ENCODE measurements at places on chromosomes 16 and 17.

DNA sequence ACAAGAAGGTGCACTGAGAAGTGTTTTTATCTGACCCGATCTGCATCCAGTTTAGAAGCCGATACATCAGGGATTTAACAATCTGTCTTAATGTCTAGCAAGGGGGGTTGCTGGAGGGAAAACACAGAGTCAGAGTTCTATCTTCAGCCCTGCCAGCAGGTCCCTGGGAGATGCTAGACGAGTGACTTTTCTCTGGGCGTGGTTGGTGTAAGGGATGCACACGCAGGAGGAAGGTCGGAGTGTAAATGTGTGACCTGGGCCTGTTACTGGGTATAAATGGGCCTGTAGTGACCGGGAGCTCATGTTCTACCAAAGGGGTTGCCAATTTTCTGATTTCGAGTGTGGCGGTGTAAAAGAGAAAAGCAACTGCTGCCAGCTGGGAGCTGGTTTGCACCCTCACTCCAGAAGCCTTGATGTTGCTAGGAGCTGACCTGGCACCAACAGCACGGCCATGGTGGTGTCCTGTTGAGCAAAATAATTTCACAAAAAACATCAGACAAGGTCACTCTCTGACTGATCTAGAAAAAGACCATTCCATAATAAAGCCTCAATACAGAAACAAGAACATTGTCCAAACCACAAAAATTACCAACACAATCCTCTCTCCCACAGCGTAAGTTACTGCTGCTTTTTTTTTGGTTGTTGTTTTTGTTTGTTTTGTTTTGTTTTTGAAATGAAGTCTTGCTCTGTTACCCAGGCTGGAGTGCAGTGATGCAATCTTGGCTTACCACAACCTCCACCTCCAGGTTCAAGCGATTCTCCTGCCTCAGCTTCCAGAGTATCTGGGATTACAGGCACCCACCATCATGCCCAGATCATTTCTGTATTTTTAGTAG lies 1.3 kb upstream of the KCTD13 start:
- peaks cover 21% of the 10 kb centered on the region for H3K4me1 ChIP-seq
- DNase-seq = no peak
- H3K27ac ChIP-seq = peak overlapping the region; percentile 82
- H3K4me3 ChIP-seq = no peak overlapping the region
- peaks cover 6% of the 10 kb centered on the region for H3K36me3 ChIP-seq

DNA sequence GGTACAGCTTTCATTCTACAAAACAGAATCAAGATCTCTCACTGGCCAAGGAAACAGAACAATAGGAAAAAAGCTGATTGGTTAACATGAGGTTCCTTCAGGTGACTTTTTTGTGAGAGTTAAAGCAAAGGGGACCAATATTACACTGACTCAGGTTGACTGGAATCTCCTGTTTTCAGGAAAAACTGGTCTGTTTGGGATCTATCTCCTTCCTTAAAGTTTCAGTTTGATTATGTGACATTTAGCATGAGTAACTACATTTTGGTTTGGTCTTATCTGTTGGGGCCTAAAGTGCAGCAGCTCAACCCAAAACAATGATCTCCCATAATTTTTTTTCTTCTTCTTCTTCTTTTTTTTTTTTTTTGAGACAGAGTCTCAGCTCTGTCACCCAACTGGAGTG lies 9.7 kb downstream of the NUPR1 start:
- H3K27me3 ChIP-seq = no peaks in the 10 kb centered on the region
- DNase-seq = no peak
- no peak overlapping the region for H3K4me3 ChIP-seq
- no peak overlapping the region for H3K27ac ChIP-seq

- DNase-seq = no peak
- no peak overlapping the region for H3K27ac ChIP-seq
- H3K36me3 ChIP-seq = no peaks in the 10 kb centered on the region
- no peak overlapping the region for H3K4me3 ChIP-seq
Observed at GRCh38 chr17:60817192-60817591, 139.5 kb downstream of the BCAS3 start.

- no peaks in the 10 kb centered on the region for H3K36me3 ChIP-seq
- H3K4me3 ChIP-seq = no peak overlapping the region
- H3K27me3 ChIP-seq = no peaks in the 10 kb centered on the region
- no peaks in the 10 kb centered on the region for H3K4me1 ChIP-seq
- H3K27ac ChIP-seq = no peak overlapping the region
Observed at GRCh38 chr17:80045703-80046102, 9.3 kb downstream of the CCDC40 start.

DNA sequence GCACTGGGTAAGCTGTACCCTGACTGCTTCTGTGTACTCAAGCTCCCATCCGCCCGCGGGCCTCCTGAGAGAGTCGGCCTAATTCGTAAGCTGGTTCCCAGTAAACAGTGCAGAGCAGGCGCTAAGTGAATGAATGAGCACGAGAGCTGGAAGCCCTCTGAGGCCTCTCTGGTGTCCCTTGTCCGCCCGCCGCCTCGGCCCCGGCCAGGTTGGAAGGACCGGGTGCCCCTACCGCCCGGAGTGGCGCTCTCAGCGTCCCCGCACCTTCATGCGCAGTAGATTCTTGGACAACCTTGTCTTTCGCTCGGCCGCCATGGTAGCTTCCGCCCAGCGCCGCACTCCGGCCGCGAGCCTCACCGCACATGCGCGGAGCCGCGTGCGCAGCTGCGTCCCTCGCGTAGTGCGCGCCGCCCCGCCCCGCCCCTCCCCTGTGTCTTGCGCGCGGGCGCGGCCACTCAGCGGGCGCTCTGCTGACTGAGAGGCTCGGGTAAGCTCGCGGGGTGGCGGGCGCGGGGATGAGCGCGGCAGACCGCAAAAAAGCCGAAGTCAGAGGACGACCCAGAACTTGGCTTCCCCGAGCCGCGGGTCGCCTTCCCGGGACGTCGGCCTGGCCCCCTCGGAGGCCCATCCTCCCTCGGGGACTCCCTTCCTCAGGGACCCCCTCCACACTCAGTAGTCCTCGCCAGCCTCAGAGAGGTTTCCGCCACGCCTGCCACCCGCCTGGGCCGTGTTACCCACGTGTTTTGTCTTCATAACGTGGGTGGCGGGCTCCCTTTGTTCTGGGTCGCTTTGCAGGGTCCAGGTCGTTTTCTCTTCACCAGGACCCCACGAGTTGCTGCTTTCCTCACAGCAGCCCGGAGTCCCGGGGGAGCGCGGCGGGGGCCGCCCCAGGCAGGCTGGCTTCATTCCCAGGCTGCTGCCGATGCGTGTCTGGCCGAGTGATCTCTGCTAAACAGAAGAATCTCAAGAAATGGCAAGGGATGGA lies at the start of gene MPHOSPH6:
Gene MPHOSPH6, minus strand, starts transcription at position 364 of the 985 bp plus-strand sequence. Its CDS starts 49 bp downstream, at position 315.
- H3K27me3 ChIP-seq = peaks cover 12% of the 10 kb centered on the region
- H3K27ac ChIP-seq = peak within 1 kb of the TSS; percentile 70
- H3K36me3 ChIP-seq = no peaks in the 10 kb centered on the region
- peaks cover 11% of the 10 kb centered on the region for H3K4me1 ChIP-seq

DNA sequence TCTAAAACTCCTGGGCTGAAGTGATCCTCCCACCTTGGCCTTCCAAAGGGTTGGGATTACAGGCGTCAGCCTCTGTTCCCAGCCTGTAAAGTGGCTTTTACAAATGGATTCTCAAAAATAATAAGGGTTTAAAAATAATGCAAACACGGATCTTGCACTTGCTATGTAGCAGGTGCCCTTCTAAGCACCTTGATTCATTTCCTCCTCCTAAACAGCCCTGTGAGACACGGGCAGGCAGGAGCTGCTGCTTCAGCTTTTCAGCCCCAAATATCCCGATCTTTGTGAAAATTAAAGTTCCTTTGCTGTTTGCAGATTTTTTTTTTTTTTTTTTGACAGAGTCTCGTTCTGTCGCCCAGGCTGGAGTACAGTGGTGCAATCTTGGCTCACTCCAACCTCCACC lies 31.7 kb downstream of the NAGPA start:
- no peak for DNase-seq
- no peaks in the 10 kb centered on the region for H3K36me3 ChIP-seq
- H3K27ac ChIP-seq = no peak overlapping the region
- no peaks in the 10 kb centered on the region for H3K4me1 ChIP-seq

GRCh38 chr17:32520737-32521404 lies 34.1 kb downstream of the CDK5R1 start:
- H3K36me3 ChIP-seq = no peaks in the 10 kb centered on the region
- no peak for DNase-seq
- H3K4me1 ChIP-seq = peaks cover 90% of the 10 kb centered on the region
- no peaks in the 10 kb centered on the region for H3K27me3 ChIP-seq

DNA sequence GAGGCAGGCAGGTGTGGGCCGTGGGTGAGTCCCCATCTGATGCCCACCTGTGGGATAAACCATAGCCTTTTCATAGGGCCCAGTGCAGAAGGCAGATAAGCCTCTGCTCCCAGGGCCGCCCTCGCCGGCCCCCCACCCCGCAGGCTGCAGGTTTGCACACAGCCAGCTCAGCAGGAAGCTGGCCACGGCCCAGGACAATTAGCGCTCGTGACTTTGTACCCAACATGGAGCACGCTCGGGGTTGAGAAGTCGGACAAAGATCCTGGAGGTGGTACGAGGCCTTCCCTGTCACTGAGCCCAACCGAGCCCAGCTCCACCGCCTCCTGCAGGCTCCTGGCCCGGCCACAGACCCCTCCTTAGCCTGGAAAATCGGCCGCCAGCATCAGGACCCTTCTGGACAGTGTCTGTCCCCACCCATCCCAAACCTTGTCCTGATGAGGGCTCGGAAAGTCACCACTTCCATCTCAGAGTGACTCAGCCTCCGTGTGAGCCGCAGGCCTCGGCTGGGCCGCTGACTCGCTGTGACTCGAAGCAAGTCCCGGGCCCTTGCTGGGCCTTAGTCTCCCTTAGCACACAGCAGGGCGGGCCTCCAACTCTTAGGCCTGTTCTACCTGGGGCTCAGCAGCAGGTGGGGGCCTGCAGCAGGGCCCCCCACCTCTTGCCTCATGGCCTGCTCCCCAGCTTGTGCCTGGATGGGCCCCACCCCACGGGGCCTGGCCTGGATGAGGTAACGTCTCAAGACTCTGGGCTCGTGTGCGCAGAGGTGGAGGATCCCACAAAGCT lies 22.7 kb downstream of the FAM83G start:
- no peaks in the 10 kb centered on the region for H3K27me3 ChIP-seq
- peaks cover 4% of the 10 kb centered on the region for H3K36me3 ChIP-seq
- peaks cover 10% of the 10 kb centered on the region for H3K4me1 ChIP-seq
- no peak overlapping the region for H3K4me3 ChIP-seq
- no peak for DNase-seq

- H3K4me3 ChIP-seq = no peak overlapping the region
- H3K27me3 ChIP-seq = no peaks in the 10 kb centered on the region
- no peaks in the 10 kb centered on the region for H3K36me3 ChIP-seq
- no peaks in the 10 kb centered on the region for H3K4me1 ChIP-seq
- DNase-seq = no peak
Observed at GRCh38 chr16:25966172-25967097, 274.7 kb downstream of the HS3ST4 start.
